Activated naive CD4-positive, alpha-beta T cell treated with Interleukin-2 at 50 U/mL for 16 hours (primary cell): ENCODE measurements at places on chromosomes 12 and 14.

DNA sequence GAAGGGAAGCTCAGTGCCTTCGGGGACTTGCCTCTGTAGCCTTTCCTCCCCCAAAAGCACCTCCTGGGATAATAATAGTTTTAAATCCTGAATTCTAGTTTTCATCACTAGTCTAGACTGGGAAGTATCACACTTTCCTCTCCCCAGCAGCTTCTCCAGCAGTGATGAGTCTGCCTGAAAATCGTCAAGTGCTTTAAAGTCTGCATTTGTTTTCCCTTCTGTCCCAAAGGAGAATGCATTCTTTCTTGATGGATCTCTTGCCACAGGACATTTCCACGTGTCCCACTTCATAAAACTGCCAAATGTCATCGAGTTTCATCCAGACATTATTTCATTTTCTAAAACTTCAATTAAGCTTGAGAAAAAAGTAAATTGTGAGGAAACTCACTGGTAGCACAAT is 15.0 kb downstream of the CSRP2 start:
- DNase-seq = no peak

- no peak for DNase-seq
Observed at GRCh38 chr14:43894534-43894933, 612.5 kb downstream of the FSCB start.

DNA sequence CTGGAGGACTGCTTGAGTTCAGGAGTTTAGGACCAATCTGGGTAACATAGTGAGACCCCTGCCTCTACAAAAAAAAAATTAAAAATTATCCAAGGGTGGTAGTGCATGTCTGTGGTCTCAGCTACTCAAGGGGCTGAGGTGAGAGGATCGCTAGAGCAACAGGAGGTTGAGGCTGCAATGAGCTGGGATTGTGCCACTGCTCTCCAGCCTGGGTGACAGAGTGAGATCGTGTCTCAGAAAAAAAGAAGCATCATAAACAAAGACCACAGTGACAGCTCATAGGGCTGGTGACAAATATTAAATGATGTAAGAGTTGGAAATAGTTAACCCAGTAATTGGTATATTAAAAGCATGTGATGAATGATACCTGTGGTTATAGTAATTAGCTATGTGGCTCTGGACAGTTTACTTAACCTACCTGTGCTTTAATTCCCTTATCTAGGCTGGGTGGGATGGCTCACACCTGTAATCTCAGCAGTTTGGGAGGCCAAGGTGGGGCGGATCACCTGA is 68.0 kb downstream of the GSC start:
- no peak for DNase-seq

DNA sequence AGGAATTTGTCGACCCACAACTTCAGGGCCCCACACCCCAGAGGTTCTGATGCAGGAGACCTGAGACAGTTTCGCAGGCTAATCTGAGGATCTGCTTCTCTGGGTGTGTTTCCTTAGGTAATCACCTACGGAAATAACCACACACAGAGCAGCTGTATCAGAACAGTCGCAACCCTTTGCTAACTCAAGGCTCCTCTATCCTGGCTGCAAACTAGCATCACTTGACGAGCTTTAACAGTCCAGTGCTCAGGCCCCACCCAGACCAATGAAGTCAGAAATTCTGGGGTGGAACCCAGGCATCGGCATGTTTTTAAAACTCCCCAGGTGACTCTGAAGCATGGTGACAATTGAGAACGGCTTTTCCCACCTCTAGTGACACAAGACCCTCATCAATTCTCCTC is 20.7 kb downstream of the SLC7A7 start:
- DNase-seq = no peak

DNA sequence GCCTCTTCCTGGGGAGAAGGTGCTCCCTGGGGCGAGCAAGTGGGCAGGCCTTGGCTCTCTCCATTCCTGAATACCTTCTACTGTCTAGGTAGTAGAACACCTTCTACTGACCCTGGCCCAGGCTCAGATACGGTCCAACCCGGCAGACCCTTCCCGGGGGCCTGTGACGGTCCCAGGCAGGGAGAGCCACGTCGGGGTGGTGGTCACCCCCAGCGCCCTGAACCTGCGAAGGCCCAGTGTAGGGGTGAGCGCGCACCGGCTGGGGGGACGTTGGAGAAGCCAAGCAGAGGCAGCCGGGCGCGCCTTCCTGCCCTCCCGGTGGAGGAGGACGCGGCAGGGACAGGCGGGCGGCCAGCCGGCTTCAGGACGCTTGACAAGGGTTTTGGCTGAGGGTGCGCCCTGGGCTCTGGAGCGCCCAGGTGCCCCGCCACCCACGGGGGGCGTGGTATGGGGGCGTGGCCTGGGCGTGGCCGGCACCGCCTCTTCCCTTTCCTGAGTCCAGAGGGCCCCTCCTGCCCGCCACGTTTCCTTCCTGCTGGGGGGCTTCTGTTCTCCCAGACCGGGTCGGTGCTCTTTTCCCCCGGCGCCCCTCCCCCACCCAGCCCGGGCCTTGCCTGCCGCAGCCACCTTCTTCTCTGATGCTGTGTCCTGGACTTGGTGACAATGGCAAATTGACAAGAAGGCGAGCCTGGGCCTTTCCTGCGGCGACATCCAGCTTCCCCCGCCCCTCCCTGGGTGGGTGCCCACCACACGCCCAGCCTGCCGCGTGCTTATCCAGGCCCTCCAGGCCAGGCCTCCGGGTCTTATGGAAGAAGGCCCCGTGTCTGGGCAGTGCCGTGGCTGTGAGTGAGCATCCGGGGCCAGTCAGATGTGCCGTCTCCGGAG is 24.5 kb upstream of the PPP1R13B start:
- DNase-seq = peak; percentile 74
